ENCODE measurements at places on chromosomes 11 and 22.

- DNase-seq = no peak
Measured at GRCh38 chr22:20001082-20001638, 15.5 kb downstream of the ARVCF start.

DNA sequence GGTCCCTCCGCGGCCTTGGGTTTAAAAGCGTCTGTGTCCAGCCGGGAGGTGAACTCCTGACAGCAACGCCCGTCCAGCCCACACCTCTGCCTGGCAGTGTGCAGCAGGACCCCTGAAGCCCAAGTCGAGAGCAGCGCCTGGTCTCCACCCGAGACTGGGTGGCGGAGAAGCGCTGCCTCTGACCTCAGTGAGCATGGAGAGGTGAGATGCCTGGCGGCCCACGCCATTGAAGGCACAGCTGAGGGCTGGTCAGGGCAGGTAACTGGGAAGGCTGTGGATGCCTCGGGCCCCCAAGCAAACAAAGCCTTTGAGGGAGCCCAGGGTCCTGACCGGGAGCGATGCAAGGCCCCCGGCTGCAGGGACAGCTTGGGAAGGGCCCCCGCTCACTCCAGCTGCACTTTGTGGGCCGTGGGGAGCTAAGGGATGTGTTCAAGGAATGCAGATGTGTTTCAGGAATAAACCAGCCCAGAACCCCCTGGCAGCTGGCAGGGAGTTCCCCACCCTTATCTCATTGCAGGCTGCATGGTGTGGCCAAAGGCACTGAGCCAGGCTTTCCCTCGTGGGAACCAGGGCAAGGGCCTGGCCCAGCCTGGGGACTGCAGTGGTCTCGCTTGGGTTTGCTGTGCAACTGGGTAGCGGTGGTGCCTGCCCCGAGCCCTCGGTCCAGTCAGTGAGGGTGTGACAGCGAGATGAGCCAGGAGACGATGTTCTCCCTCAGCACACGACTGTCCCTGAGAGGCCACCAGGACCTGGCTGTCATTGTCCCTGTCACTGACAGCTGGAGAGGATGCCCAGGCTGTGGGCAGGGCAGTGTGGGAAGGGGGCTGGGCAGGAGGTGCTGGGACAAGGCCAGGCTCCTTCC lies 92.5 kb downstream of the WNT7B start:
- no peak for DNase-seq

DNA sequence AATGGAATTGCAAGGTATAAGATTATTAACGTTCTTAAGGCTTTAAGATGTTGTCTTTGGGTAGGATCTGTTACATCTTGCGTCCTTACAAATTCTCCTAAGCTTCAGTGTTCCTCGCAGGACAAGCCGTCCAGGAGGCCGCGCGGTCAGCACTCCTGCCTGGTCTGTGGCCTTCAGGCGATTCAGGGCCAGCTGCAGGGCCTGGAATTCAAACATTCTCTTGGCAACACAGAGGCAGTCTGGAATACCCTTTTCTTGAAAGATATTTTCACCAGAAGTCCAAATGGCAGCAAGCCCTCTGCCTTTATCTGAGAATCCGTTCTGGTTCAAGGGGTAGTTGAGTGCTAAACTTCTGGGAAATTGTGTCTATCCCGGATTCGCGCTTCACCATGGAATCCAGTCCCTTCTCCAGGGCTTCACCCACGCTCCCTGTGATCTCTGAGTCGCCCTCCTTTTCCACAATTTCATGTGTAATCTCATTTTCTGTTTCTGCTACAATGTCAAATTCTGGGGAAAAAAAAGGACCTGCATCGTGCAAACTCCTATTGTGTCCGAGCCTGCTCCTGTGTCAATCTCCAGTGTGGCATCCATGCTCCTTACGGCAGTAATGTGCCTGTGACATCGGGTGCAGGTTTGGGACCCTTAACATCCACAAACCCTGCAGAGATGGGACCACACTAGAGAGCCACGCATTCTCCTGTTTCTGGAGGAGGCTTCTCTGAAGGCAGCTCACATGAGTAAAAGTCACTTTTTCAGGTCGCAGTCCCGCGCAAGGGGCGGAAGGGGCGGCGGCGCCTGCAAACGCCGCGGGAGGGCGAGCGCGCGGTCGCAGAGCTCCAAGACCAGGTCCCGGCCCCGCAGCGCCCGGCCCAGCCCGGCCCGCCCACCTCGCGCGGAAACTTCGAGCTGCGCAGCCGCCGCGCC lies 25.4 kb upstream of the SORL1 start:
- DNase-seq = no peak

GRCh38 chr11:34315394-34315793 lies 42.4 kb downstream of the ABTB2 start:
- DNase-seq = no peak

- DNase-seq = no peak
Measured at GRCh38 chr22:23074451-23074850, 4.1 kb downstream of the GNAZ start.

GRCh38 chr11:126942146-126942545 lies 58.4 kb downstream of the KIRREL3 start:
- DNase-seq = no peak

DNA sequence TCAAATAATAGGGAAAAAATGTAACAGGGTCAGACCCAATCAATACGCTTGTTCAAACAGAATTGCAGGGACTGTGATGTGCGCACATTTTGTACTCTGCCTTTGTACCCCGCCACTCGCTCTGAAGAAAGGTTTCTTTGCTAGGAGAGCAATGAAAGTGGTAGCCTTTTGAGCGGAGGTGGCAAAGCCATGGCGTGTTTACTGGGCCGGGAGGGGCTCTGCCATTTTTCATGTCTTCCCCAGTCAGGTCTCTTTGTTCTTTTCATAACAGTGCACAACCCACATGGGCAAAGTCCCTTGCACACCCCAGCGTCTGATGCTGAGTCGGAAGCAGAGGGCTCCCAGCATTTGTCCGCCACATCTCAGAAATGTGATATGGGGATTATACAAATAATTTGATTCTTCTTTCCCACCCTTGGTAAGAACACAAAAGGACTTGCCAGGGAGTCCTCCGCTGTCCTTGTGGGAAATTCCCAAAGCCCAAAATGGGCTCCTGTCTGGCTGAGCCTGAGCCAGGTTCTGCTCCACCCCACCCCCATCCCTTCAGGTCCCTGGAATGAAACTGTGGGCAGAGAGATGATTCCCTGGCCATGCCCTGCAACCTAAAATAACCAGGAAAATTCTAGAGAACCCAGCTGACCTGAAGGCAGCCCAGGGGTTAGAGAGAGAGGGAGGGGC lies 36.6 kb downstream of the C11orf58 start:
- no peak for DNase-seq

DNA sequence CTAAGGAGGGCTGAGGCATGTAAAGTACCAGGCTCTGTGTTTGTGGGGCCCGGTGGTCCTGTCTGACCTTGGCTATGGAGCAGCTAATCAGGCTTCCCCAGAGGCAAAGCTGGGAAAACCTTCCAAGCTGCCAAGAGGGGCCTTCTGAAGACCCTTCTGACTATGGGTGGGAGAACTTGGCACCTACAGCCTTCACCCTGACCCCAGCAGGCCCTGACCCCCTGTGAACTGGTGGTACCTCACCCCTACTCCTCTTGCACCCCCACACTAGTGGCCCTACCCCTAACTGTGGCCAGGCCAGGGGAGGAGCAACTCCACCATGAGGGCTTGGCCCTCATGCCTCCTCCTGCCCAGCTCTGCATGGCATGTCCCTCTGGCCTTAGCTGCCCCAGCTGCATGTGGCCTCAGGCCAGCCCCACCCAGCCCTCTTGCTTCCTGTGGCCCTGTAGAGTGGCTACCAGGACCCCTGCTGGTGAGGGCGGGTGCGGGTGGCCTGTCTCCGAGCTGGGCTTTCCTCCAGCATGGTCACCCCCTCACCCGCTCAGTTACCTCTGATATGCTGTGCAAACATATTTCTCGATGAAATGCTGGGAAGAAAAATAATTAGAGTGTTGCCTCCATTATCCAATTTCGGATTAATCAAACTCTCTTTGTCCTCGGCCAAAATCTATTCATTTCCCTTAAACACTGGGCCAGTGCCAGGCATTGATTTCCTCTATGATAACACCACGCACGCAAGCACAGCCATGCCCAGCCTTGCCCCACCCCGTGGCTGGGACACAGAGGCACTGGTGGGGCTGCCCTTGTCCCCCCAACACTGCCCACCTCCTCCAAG lies 7.5 kb downstream of the GNAZ start:
- no peak for DNase-seq

DNA sequence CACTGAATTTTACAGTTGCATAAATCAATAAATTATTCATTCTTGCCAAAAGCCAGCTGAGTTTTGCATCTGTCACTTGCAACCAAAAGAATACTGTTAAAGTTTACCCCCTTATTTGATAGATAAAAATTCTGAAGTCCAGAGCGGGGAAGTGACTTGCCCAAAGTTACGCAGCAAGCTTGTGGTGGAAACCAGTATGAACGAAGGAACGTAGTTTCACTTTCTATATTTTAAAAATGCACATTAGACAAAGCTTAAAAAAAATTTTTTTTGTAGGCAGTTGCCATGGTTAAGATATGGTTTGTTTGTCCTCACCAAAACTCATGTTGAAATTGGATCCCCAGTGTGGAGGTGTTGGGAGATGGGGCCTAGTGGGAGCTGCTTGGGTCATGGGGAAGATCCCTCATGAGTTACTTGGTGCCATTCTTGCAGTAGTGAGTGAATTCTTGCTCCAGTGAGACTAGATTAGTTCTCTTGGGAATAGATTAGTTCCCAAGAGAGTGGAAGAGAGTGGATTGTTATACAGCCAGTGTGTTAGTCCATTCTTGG lies 46.3 kb upstream of the SEZ6L start:
- no peak for DNase-seq

DNA sequence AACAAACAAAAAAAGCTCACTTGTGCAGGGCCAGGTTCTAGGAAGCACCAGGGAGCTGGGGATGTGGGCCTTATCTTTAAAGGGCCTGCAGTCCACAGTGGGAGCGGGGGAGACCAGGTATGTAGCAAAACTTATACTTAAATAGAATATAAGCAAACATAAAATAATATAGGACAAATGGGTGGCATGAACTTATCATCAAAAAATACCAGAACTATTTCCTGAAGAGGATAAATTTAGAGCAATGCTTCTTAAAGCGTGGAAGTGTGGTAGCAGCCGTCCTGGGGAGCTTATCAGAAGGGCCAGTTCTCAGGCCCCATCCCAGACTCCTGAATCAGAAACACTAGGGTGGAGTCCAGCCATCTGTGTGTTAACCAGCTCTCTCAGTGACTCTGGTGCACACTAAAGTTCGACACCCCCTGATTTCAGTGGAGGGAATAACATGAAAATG lies 9.3 kb downstream of the VPS26B start:
- no peak for DNase-seq

DNA sequence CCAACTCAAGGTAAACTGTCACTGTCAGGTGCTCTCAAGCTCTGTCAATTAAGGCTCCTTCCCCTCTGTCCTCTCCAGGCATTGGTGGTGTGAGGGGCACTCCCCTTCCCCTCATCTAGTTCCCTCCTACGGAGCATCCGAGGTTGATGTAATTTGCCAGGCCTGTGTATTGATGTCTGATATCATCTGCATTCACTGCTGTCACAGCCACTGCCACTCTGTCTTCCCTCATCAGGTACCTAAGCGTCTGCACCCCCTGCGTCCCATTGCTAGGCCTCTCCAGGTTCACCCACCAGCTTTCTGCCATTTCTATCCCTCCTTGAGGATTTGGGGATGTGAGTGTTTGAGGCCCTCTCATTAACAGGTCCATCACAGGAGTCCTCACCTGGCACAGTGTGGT lies 50.0 kb upstream of the SYT13 start:
- DNase-seq = no peak

DNA sequence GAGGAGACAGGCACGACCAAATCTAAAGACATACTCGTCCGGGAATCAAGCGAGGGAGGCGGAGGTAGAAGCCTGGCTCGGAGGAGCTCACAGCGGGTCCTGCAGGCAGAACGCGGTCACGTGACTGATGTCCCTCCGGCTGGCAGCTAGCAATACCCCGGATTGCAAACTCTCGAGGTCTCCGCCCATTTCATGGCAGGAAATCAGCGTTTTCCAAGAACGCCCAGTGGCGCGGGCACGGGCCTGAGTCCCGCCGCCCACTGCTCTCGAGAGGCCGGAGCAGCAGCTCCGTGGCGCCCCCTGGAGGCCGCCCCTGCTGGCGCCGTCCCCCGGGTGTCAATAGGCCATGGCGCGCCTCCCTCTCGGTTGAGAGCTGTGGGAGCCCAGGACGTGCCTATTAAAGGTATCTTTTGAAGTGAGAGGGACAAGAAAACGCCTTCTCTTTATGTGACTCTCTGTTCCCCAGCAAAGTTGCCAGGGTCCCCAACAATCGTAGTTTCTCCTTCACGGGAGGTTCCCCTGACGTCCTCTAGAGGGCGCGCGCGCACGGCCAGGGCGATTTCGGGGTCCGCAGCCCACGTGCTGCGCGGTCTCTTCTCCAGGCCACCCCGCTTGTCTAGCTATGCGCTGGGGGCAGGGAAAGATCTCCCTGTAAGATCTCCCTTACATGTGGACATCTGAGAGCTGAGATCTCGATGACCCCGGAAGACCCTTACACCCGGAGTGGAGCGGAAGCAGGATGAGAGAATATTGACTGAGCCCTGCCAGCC lies 37.3 kb upstream of the RBFOX2 start:
- DNase-seq = peak; percentile 91

DNA sequence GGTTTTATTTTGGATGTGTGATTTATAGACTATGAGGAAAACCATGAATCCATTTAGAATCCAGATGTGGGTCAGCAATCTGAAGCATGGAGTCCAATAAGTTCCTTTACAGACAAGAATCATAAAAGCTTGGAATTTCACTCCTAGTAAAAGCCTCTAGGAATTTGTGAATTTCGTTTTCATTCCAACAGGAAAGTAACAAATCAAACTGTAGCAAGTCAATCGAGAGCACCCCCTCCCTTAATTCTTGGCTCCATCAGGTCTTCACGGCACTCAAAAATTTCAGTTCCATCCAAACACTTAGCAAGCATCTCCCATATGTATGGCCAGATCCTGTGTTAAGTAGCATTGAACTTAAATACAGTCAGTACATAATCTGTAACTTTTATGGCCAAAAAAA lies 143.6 kb upstream of the POU2AF2 start:
- no peak for DNase-seq

DNA sequence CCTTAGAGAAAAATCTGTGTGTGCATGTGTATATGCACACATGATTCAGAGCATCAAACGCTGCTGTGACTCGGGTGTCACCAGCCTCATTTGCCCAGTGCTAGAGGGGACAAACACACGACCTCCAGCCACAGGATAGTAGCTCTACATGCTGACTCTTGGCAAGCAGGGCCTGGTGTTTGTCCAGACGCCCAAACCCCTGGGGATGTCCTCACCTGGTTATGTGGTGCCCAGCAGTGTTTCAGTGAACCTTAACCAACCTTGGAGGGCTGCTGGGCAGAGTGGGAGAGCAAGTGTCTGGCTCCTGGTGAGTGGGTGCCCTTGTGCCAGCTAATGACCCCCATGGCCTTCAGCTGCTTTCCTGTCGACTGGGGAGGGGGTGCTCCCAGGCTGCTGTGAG lies 26.7 kb downstream of the IGLL1 start:
- no peak for DNase-seq
